ENCODE measurements at places on chromosomes 7 and 10.

GRCh38 chr10:71265201-71265575 lies 52.8 kb downstream of the UNC5B start:
- no peak for DNase-seq

DNA sequence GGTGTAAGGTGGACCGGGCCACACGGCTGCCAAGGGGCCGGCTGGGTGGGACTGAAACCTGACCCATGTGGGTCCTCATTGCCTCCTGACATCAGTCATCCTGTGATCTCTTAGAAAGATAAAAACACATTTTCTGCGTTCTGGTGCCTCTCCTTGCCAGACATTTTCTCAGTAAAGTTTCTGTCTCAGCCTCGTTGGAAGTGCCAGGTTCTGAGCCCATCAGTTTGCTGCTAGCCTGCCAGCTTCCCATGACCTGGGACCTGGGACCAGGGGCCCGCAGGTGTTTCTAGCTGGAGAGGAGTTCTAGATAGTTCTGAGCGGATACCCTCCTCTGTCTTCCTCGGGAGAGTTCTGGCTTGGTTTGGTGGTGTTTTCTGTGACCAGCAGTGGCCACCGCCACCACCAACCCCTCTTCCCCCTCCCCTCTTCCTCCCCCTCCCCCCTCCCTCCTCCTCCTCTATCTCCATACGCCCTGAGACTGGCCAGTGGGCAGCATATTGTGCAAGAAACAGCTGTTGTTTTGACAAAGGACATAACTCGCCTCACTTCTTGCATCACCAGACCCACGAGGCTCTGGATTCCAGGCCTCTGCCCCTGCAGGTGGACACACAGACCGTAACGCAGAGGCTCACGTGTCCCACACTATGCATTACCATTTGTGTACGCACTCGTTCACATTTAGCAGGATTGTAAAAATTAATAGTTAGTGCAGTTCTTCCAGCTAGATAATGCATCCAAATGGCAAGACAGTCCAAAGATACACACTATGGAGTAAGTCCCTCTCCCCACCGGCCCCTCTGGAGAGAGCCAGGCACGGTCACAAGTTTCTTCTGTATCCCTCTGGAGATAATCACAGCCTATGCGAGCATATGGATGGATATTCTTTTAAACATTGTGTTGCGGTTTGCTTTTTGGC lies 94.6 kb downstream of the CUX1 start:
- no peak for DNase-seq

GRCh38 chr10:43160921-43161255 lies 22.6 kb downstream of the CSGALNACT2 start:
- DNase-seq: no peak

DNA sequence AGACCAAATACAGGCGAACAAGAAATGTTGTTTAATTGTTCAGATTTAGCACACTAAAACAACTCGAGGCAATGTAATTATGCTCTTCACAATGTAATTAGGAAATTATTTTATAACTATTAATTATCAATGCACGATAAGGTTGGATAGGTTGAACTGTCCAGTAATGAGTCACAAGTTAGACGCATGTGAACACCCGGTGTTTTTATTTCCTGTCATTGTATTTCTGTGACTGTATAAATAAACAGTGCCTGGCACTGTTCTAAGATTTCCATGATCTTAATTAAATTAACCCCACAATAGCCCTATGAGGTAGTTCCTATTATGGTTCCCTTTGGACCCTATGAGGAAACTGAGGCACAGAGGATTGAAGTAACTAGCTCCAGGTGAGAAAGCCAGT lies 26.2 kb downstream of the C10orf105 start:
- no peak for DNase-seq

GRCh38 chr10:70666960-70667798 lies 5.1 kb upstream of the ADAMTS14 start:
- no peak for DNase-seq

DNA sequence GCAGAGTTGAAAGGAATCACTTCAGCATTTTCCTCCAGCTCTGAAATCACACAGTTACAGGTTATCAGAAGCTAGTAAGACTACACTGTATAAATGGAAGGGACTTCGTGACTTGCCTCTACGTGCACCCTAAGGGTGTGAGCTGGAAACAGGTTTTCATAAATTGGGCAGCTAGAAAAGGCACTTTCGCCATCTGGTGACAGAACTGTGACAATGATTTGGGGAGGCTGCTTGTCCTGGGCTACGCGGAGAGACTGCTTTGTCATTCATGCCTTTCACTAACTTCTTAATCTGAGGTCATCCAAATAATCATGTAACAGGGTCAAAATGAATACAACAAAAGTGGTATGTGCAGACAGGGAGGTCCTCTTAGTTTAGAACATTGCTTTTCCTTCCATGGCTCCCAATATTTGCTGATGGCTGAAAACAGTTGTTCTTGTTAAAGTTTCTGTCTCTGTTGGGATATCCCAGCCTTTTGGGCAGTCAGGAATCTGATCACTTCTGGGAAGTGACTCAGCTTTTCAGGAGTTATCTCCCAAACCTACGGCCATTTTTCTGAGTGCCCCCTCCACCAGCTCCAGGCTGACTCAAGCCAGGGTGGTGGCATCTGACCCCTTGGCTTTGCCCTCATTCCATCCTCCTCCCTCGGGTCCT lies 17.8 kb downstream of the VWC2 start:
- no peak for DNase-seq

GRCh38 chr7:40527723-40528122 lies 392.9 kb downstream of the SUGCT start:
- no peak for DNase-seq

- DNase-seq: no peak
Measured at GRCh38 chr7:23004247-23004520, 9.7 kb downstream of the HYCC1 start.

DNA sequence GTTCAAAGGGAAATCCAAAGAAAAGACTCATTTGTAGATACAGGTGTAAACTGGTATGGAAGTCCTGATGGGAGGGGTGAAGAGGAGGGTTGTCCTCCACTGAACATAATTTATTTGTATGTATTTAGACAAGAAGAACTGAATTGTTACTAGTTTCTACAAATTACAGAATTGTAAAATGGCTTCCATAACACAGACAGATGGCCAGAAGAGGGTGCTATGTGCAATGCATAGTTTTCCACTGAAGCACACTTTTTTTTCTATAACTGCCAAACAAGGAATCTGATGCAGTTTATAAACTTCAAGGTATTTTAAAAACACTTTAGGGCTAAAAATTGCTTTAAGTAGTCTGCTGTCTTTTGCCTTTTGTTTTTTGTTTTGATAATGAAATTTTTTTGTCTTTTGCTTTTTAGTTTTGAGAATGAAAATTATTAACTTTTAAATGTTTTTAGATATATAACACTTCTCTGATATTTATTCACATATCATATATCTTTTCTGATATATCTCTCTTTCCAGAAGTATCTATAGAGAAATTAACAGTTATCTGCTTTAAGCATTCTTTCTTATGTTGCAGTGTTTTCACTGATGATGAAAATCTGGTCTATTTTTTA lies 58.5 kb downstream of the PHYHIPL start:
- no peak for DNase-seq

- no peak for DNase-seq
Measured at GRCh38 chr10:32207544-32207943, 139.4 kb downstream of the EPC1 start.
